ENCODE measurements at places on chromosomes 6 and 20. TPM values are rescaled to one million over a fixed set of nuclear protein-coding genes. Genes with fewer than 3 reads are reported as not detected.

Gene GHRH
- not detected for total RNA-seq

DNA sequence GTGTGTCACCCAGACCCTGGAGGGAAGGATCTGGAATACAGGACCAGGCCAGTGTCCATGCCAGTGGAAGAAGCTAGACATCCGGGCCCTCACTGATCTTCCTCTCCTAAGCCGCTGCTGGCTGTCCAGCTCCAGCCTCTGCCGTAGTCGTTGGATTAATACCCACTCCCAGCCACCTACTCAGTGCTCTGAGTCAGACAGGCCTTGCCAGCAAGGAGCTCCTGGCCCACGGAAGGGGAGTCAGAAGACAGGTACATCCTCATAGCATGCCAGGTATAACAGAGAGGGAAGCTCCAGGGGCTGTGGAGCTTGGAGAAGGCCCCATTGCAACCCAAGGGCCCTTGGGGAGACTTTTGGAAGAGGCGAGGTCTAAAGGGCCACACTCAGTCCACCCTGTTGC lies 49.0 kb downstream of the STK35 start:
- H3K36me3 ChIP-seq: peaks cover 1% of the 10 kb centered on the region
- H3K27ac ChIP-seq: no peak overlapping the region
- H3K4me3 ChIP-seq: no peak overlapping the region
- no peak for DNase-seq
- H3K27me3 ChIP-seq: no peaks in the 10 kb centered on the region
- H3K4me1 ChIP-seq: no peaks in the 10 kb centered on the region

- DNase-seq: no peak
- no peaks in the 10 kb centered on the region for H3K27me3 ChIP-seq
- H3K4me3 ChIP-seq: no peak overlapping the region
- no peaks in the 10 kb centered on the region for H3K4me1 ChIP-seq
- H3K36me3 ChIP-seq: peaks cover 2% of the 10 kb centered on the region
Measured at GRCh38 chr6:119215309-119215708, 134.3 kb downstream of the MAN1A1 start.

- no peak overlapping the region for H3K27ac ChIP-seq
- no peak for DNase-seq
- no peak overlapping the region for H3K4me3 ChIP-seq
- no peaks in the 10 kb centered on the region for H3K36me3 ChIP-seq
- no peaks in the 10 kb centered on the region for H3K27me3 ChIP-seq
Measured at GRCh38 chr6:38290133-38290799, 349.5 kb downstream of the BTBD9 start.

GRCh38 chr6:353642-354614 lies 37.6 kb upstream of the IRF4 start:
- DNase-seq: no peak
- H3K4me1 ChIP-seq: peaks cover 48% of the 10 kb centered on the region
- H3K4me3 ChIP-seq: no peak overlapping the region
- H3K27ac ChIP-seq: no peak overlapping the region
- H3K27me3 ChIP-seq: no peaks in the 10 kb centered on the region
- H3K36me3 ChIP-seq: peaks cover 22% of the 10 kb centered on the region

- H3K4me3 ChIP-seq: no peak overlapping the region
- no peaks in the 10 kb centered on the region for H3K27me3 ChIP-seq
- DNase-seq: no peak
- no peaks in the 10 kb centered on the region for H3K36me3 ChIP-seq
- no peaks in the 10 kb centered on the region for H3K4me1 ChIP-seq
Measured at GRCh38 chr6:145626857-145627256, 108.5 kb downstream of the EPM2A start.

Gene SAMD10
- total RNA-seq: 42.7 TPM

DNA sequence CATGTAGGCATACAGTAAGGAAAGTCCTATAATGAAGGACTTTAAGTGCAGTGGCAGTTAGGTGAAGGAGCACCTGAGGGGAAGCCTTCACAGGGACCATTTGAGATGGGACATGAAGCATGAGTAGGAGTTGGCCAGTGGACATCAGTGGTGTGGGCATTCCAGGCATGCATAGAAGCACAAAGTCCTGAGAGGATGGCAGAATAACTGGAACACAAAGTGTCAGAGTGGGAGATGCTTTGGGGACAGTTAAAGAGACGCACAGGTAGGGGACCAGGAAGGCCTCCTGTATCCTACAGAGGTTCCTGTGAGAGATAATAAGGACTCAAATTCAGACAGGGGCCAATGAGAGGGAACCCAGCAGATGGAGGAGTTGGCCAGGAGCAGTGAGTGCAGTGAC lies 26.4 kb upstream of the EFHC1 start:
- no peaks in the 10 kb centered on the region for H3K36me3 ChIP-seq
- H3K4me3 ChIP-seq: no peak overlapping the region
- H3K4me1 ChIP-seq: peaks cover 78% of the 10 kb centered on the region
- DNase-seq: no peak

Gene GZF1
- 9.5 TPM for total RNA-seq

Gene C6orf132
- total RNA-seq: 0.03 TPM

DNA sequence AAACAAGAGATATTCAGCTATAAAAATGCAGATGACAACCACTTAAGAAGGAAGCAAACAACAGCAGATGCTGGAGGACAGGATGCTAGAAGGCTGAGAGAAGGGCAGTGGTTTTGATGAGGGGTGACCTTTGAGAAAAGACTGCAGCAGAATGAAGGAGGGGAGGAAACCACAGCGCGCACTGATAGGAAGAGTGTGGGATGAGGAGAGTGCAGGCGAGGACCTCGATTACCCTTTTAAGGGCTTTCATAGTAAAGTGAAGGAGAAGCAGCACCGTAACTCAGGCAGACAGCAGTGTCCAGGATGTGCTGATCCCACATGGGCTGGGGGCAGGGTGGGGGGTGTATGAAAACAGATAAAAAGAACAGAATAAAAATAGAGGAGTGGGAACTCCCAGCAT lies 19.2 kb downstream of the ZBTB2 start:
- peaks cover 7% of the 10 kb centered on the region for H3K4me1 ChIP-seq
- H3K36me3 ChIP-seq: peaks cover 18% of the 10 kb centered on the region
- no peaks in the 10 kb centered on the region for H3K27me3 ChIP-seq
- H3K27ac ChIP-seq: no peak overlapping the region
- no peak overlapping the region for H3K4me3 ChIP-seq
- no peak for DNase-seq

Gene BMP5
- not detected for total RNA-seq

Gene DDX43
- not detected for total RNA-seq

GRCh38 chr20:14232650-14233049 lies 104.8 kb downstream of the FLRT3 start:
- H3K4me1 ChIP-seq: no peaks in the 10 kb centered on the region
- H3K4me3 ChIP-seq: no peak overlapping the region
- H3K36me3 ChIP-seq: no peaks in the 10 kb centered on the region
- no peaks in the 10 kb centered on the region for H3K27me3 ChIP-seq
- no peak overlapping the region for H3K27ac ChIP-seq
- DNase-seq: peak; percentile 33

Gene RAET1L
- not detected for total RNA-seq

GRCh38 chr6:36912586-36912985 lies 26.8 kb downstream of the C6orf89 start:
- H3K4me3 ChIP-seq: no peak overlapping the region
- H3K27ac ChIP-seq: no peak overlapping the region
- no peaks in the 10 kb centered on the region for H3K27me3 ChIP-seq
- peaks cover 4% of the 10 kb centered on the region for H3K36me3 ChIP-seq
- DNase-seq: peak; percentile 72
- H3K4me1 ChIP-seq: peaks cover 20% of the 10 kb centered on the region

DNA sequence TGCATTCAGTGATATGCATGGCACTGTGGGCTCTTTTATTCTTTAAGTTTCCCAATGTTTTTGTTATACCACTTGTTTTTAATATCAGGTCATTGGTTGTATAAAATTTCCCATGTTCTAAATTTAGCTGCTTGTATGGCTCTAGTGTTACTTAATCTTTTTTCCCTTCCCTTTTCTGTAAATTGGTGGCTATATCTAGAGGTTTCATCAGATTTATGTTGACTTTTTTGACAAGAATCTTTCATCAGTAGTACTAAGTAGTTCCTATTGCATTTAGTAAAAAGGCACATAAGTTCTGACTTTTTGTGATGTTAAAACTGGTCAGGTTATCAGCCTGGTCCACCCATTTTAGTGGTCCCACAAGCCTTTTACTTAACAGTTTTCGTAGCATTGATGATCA lies 51.1 kb downstream of the MMS22L start:
- no peaks in the 10 kb centered on the region for H3K4me1 ChIP-seq
- H3K27ac ChIP-seq: no peak overlapping the region
- DNase-seq: no peak
- H3K36me3 ChIP-seq: peaks cover 5% of the 10 kb centered on the region
- H3K4me3 ChIP-seq: no peak overlapping the region

- no peaks in the 10 kb centered on the region for H3K4me1 ChIP-seq
- no peaks in the 10 kb centered on the region for H3K36me3 ChIP-seq
- peaks cover 19% of the 10 kb centered on the region for H3K27me3 ChIP-seq
- no peak overlapping the region for H3K4me3 ChIP-seq
- H3K27ac ChIP-seq: no peak overlapping the region
Measured at GRCh38 chr20:57262784-57263609, 3.4 kb downstream of the BMP7 start.

GRCh38 chr6:53588816-53589509 lies 44.1 kb upstream of the GCLC start:
- H3K4me3 ChIP-seq: no peak overlapping the region
- H3K27ac ChIP-seq: no peak overlapping the region
- no peaks in the 10 kb centered on the region for H3K4me1 ChIP-seq
- no peaks in the 10 kb centered on the region for H3K27me3 ChIP-seq
- no peak for DNase-seq

DNA sequence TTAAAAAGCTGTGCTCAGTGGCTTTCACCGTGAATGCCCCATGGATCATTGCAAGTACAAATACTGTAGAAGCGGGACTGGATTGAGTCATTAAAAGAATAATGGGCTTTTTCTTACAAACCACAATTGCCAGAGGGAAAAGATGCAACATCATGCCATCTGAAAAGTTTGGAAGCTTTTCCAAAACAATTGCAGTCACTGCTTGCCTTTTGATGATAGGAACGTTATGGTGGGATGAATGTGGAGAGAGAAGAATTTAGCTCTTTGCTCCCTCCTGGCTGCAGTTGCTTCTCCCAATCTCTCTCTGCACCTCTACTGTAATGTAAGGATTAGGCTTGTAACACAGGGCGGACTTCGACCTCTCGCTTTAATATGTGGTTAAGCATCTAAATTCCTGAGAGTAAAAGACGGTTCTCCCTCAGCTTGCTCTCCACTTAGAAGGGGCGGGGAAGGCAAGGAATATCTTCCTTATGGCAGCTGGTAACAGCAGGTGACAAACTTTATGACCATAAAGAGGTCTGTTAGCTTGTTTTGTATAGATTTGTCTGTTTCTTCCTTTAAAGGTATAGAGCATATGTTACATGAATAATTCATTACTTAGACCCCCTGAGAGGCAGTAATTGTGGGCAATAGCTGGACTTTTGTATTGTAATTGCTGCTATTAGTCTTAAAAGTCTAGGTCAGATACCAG lies 376.1 kb downstream of the UTRN start:
- no peaks in the 10 kb centered on the region for H3K4me1 ChIP-seq
- no peak overlapping the region for H3K4me3 ChIP-seq
- no peak for DNase-seq
- H3K27ac ChIP-seq: no peak overlapping the region
- H3K27me3 ChIP-seq: no peaks in the 10 kb centered on the region

Gene PSMG4
- total RNA-seq: 32.4 TPM

- DNase-seq: no peak
- H3K27ac ChIP-seq: peak overlapping the region; percentile 39
- H3K36me3 ChIP-seq: no peaks in the 10 kb centered on the region
- peaks cover 5% of the 10 kb centered on the region for H3K4me1 ChIP-seq
- peak overlapping the region; percentile 83 for H3K4me3 ChIP-seq
Measured at GRCh38 chr20:50731930-50732690, 730 bp downstream of the PARD6B start.

- peaks cover 3% of the 10 kb centered on the region for H3K27me3 ChIP-seq
- no peak overlapping the region for H3K4me3 ChIP-seq
- no peaks in the 10 kb centered on the region for H3K36me3 ChIP-seq
- no peak for DNase-seq
Measured at GRCh38 chr6:129966125-129966524, 52.3 kb upstream of the L3MBTL3 start.

GRCh38 chr6:44475779-44476434 lies 88.4 kb downstream of the CDC5L start:
- no peak for DNase-seq
- no peak overlapping the region for H3K27ac ChIP-seq
- no peaks in the 10 kb centered on the region for H3K36me3 ChIP-seq
- no peaks in the 10 kb centered on the region for H3K4me1 ChIP-seq

- H3K27ac ChIP-seq: no peak overlapping the region
- H3K36me3 ChIP-seq: peaks cover 9% of the 10 kb centered on the region
- peaks cover 20% of the 10 kb centered on the region for H3K4me1 ChIP-seq
Measured at GRCh38 chr6:34589140-34589539, 33.0 kb upstream of the SPDEF start.

DNA sequence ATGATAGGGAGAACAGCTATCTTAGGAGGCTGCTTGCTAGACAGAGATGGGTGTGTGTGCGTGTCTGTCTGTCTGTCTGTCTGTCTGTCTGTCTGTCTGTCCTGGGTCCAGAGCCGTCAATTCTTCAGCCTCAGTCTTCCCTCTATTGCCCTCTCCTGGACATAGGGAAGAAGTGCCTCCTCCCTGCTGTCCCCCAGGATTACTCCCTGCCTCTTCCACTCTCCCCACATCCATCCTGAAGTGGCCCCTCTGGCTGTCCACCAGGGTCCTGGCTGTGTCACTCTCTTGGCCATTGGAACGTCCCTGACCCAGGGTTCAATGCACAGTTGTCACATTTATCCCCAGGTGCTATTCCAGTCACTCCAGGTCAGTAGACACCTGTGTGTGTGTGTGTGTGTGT lies 10.2 kb downstream of the TREML2 start:
- H3K27me3 ChIP-seq: no peaks in the 10 kb centered on the region
- peaks cover 4% of the 10 kb centered on the region for H3K36me3 ChIP-seq
- no peak for DNase-seq
- H3K27ac ChIP-seq: no peak overlapping the region

Gene RIPPLY2
- not detected for total RNA-seq

DNA sequence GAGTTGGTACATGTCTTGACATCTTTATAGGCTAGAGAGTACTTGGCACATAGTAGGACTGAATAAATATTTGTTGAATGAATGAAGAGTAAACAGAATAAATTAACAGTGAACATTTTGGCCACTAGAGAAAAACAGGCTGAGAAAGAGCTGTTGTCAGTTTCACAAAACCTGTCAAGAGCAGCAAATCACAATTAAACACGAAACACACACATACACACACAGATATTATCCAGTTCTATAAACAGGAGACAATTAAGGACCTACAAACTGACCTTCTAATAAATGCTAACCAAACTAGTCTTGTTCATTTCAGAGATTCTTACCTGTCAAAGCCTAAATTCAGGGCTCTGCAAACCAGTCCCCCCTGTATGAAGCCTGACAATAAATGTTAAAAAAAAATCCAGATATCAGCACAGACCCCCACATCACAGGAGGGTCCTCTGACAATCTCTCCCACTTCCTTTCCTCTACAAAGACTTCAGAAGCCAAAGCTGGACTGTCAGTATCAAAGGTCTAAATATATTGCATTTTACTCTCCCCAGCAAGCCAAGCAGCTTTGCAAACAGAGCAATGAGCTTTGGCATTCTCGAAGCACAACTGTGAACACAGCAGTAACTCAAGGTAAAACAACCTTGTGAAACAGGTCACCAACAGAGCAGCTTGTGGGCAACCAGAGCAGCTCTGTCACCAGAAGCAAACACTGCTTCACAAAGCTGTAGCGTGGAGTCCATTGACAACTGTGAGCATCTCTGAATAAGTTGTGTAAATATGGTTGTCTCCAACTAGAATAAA lies 229.9 kb downstream of the TBXT start:
- H3K36me3 ChIP-seq: no peaks in the 10 kb centered on the region
- DNase-seq: no peak
- no peaks in the 10 kb centered on the region for H3K27me3 ChIP-seq
- no peak overlapping the region for H3K27ac ChIP-seq
- no peak overlapping the region for H3K4me3 ChIP-seq

Measured in GM12878 (cell line).